ENCODE measurements at places on chromosomes 1 and 21.
A peak's percentile ranks its signal among the peaks of the same experiment; 100 is the strongest.

GRCh38 chr1:74933500-74933899, 200.5 kb downstream of the TYW3 start:
- DNase-seq, result no peak

- no peak for DNase-seq
These were observed 219.9 kb downstream of the ASTN1 start for GRCh38 chr1:176944606-176945005.

- peak; percentile 13 for DNase-seq
These were observed 55.4 kb downstream of the HNRNPR start for GRCh38 chr1:23288671-23289070.

- no peak for DNase-seq
These were observed 1.2 kb upstream of the CAMK2N1 start for GRCh38 chr1:20487236-20487590.

DNA sequence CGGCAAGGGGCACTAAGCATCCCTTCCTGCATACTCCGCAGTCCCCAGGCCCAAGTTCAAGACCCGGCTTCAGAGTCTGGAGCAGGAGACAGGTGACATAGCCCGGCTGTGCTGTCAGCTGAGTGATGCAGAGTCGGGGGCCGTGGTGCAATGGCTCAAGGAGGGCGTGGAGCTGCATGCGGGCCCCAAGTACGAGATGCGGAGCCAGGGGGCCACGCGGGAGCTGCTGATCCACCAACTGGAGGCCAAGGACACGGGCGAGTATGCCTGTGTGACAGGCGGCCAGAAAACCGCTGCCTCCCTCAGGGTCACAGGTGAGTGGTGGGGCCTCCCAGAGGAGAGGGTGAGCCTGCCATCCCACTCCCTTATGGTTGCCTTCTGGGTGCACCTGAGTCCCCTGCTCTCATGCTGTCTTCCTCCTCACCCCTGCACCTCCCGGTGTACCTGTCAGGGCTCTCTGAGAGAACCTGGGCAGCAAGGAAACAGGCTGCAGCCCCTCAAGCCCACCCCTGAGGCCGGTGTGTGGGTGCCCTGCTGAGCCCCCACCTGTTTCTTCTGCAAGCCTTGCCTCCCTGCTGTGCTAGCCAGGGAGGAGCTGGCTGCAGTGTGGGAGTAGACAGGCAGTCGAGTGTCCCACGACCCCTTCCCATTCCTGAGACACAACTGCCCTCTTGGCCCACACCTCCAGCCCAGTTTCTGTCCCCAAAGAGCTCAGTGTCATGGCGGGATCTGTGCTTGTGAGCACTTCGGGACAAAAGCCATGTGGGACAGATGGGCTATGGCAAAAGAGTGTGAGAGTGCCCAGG, 99.2 kb downstream of the TRIM11 start:
- no peak for DNase-seq

DNA sequence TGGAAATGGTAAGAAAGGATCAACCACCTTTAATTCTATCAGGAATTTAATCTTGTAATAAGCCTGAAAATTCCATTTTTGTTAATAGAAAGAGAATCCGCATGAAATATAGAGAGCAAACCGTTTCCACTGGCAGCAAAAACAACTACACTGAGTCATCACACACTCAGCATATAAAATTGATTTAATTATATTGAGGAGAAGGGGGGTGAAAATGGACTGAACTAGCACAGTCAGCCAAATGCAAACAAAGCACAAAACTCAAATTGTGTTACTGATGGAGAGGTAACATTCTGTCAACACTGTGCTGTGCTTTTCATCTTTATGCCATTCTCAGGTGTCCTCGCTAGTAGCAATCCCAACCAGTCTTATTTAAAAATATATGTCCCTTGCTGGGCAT, 1583.9 kb downstream of the MRPL39 start:
- DNase-seq, result no peak

DNA sequence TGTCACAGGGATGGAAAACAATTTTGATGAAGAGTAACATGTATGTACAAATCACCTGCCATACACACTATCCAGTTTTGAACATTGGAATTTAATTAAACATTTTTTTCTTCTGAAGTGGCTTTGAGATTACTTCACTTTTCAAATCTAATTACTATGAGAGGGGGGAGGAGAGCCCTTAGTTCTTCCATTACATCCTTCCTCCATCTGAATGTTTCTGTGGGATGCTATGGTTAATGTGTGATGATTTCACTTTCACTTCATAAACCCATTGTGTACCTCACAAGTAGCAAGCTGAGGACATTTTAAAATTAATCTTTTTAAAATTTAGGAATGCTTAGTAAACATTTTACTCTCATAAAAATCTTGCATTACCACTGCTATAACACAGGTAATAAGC, 156.9 kb downstream of the RUNX1 start:
- DNase-seq, result no peak

GRCh38 chr1:234226113-234226818, 147.0 kb upstream of the COA6 start:
- DNase-seq, result no peak

GRCh38 chr1:160307118-160307791, 22.3 kb upstream of the PEX19 start:
- no peak for DNase-seq

DNA sequence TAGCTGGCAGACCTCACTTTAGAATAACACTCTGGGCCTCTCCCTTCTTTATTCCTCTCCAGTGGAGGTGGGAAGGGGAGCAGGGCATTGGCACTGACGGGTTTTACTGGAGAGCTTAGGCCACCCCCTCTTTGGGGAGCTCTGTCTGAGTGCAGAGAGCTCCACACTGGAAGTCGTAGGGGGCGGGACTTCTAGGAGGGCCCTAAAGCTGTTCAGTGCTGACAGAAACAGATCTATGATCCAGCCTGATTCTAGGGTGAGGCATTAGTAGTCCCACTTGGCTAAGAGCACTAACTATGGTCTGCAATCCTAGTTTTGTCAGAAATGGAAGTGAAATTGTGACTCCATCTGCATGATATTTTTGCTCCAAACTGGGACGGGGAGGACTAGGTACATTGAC, 138.7 kb downstream of the MIS18A start:
- no peak for DNase-seq

DNA sequence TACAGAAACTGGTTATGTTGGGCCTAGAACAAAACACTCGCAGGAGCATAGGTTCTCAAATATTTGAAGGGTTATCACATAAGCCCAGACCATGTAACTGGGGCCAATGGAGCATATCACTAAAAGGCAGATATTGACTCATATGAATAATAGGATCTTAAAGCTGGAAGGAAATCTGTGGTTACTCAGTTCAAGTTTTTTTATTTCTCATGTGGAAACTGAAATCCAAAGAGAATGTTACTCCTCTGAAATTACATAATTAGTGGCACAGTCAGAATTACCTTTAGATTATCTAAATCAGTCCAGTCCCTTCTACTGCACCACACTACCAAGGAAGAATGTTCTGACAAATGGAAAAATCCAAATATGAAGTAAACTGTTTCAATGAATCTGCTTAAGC, 12.0 kb downstream of the SLAMF8 start:
- DNase-seq, result no peak

- DNase-seq, result no peak
These were observed 50.3 kb downstream of the PTBP2 start for GRCh38 chr1:96771847-96772246.

DNA sequence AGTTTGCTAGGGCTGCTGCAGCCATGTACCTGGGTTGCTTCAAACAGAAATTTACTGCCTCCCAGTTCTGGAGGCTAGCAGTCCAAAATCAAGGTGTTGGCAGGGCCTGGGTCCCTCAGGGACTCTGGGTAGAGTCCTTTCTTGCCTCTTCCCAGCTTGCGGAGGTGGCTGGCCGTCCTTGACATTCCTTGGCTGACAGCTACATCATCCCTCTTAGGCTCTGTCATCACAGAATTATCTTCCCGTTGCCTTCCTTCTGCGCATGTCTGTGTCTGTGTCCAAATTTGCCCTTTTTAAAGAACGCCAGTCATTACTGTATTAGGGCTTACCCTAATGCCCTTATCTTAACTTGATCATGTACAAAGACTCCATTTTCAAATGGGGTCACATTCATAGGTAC, 37.6 kb upstream of the PGBD5 start:
- DNase-seq, result no peak

GRCh38 chr1:192789871-192790270, 19.0 kb upstream of the RGS2 start:
- no peak for DNase-seq

- no peak for DNase-seq
These were observed 65.7 kb downstream of the LRRC8C start for GRCh38 chr1:89698624-89699023.

- DNase-seq, result no peak
These were observed 20.7 kb upstream of the FASLG start for GRCh38 chr1:172638249-172638648.

DNA sequence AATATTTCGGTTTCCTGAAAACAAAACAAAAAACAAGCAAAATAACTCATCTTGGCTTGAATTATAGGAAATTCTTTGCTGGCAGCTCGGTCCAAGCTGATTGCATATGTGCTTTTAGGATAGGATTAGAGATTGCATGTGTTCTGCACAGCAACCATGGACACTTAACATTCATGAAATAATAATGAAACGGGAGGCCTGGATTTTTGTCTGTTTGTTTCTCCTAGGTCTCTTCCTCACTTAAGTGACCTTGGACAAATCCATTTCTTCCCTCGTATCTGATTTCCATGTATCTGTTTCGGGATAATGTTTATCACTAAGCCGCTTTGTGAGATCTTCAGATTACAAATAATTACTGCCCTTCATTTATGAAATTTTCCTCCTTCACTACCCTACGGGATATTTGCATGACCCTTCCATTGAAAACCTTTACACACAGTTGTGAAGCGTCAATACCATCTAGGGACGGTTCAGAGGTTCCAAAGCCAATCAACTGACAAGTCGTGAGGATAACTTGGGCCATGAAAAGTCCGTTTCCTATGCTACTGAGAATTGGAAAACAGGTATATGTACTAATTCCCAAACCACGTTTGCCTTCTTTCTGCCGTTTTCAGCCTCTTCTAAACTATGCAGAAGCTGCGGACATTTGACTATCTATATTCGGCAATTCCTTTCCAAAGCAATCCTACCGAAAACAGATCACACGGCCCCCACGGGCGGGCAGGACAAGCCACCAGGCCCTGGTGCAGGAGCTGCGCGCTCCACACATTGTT, 1.3 kb upstream of the H3-3A start:
- DNase-seq, result no peak

DNA sequence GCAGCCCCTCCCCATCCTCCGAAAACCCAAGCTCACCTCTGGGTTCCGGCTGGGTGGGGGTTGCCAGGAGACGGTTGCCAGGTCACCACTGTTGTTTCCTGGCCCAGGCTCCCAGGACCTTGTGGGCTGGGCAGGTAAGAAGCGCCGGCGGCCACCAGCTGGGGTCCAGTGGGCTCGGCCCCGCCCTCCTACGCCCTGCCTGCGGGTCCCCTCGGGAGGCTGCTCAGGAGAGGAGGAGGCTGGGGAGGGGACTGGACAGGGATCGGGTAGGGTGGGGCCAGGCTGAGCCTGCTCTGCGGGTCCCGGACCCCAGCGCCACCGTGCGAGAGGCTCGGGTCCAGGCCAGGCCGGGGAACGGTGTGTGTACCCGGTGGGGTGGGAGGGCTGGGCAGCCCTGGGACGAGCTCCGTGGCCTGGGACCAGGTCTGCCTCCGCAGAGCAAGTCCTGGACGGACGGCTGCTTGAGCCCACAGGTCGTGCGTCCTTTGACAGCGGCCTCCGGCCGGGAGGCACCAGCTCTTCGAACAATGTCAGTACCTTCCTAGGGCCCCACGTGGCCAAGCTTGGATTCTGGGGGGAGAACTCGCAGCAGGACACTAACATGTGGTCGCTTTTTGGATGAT, at the start of gene TTLL10:
Gene TTLL10 (plus strand): TSS at position 88 of the 623 bp plus-strand sequence. CDS start 5,336 bp downstream, outside the sequence.
- no peak for DNase-seq

DNA sequence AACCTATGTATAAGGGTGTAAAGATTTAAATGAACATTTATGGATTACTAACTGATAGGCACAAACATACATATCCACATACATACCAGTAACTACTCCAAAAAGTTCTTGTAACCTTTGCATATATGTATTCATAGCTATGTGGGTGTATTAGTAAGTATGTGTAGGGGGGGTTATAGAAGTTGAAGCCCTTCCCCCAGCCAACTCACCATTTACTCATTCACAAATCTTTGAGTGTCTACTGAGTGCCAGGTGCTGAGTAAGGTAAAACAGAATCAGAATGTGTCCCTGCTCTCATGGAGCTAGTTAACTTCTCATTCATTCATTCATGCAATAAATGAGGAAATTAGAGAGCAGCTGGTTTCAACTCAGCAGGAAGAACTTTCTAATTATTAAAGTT, 1.3 kb downstream of the C1orf146 start:
- no peak for DNase-seq

DNA sequence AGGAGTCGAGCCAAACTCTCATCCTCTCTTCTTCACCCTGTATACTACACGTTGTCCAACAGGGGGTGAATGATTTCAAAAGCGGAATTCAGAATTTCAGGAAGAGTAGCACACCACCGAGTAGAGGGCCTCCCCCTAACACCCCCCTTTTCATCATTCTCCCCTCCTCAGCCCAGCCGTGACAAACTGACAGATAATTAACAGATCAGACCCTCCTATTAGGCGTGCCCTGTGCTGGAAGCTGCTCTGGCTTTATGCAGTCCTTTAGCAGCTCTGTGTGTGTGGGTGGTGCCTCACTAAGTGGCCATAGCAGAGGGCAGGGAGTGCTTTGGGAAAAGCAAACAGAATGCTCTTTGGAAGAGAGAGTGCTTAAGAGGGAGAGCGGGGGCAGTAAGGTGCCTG, 44.3 kb downstream of the PEX14 start:
- no peak for DNase-seq

GRCh38 chr1:100847361-100848082, 47.1 kb downstream of the EXTL2 start:
- DNase-seq, result peak; percentile 70

DNA sequence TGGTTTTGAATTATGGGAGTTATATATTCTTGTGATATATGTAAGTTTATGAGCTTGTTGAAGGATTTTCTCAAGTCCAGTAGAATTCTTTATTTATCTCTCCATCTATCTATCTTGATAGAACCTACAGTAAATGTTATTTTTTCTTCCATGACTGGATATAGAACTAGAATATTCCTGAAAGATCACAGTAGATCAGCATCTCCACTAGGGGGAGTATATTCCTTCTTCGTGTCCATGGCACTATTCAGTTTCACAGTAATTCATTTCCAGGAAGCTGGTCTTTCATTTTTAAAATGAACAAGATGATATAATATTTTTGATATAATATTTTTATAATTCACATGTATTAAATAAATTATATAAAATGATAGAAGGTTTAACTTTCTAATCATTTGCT, 18.8 kb downstream of the TMPRSS15 start:
- peak; percentile 4 for DNase-seq

- DNase-seq, result no peak
These were observed 188.0 kb downstream of the LMX1A start for GRCh38 chr1:165168467-165168866.

DNA sequence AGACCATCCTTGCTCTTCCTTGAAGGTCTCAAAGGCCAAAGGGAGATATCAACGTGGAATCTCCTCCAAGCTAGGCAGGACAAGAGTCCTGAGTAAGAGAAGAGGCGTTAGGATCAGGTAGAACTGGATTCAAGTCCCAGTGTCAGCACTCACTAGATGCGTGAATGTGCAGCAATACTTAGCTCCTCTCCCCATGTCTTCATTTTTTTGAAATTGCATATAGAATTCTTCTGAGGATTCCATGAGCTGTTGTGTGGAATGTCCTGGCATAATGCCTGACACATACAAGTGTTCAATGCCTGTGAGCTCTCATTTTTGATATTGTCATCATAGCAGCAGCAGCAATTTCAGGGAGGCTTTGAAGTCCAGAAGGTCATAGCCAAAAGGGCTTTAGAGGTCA, 333.2 kb downstream of the KCNH1 start:
- no peak for DNase-seq

GRCh38 chr1:21129407-21129806, 47.3 kb downstream of the EIF4G3 start:
- DNase-seq, result no peak

Data from fibroblast of pulmonary artery (primary cell).